ENCODE measurements at places on chromosomes 3 and 15.

DNA sequence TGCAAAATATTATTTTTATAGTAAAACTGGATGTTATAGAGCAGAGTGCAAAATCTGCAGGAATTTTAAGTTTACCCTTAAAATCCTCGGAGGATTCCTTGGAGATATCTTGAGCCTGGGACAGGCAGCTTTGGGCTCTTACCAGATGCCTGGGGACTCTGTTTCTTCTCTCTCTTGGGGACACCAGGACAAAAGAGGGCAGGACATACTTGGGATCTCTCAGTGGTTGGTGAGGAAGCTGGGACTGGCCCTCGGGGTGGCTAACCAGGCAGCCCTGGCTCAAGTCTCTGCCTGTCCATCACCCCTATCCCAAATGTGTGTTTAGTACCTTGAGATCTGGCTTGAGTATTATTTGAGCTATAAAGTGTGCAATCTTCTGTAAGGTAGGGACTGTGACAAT, 38.6 kb downstream of the TKT start:
- DNase-seq, result no peak

DNA sequence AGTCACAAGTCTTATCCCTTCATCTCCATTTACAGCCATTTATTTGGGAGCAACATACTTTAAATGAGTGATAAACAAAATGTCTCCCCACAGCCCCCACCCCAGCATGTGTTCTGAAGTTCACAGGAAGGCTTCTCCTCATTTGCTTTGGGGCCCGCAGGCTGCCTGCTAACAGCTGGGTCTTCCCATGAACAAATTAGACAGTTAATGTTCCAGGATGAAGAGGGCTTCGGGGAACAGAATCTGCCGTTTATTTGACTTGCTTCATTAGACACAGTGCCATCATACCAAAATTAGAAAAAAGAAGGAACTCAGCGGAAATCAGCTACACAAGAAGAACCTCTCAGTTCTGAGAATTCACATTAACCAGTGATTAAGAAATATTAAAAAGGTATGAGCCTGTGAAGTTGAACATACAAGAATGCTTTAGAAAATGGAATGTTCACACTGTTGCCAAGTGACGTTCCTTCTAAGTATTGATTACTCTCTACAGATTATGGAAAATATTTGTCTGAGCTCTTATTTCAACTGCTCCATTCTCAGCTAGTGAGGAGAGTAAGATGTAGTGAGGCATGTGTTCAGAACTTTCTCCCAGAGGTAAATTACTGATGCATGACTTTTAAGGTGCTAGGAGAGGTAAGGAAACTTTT, 107.5 kb upstream of the THBS1 start:
- no peak for DNase-seq

GRCh38 chr3:191884132-191884531, 423.2 kb downstream of the PYDC2 start:
- no peak for DNase-seq

- DNase-seq, result no peak
Measured at GRCh38 chr3:30742796-30743619, 136.6 kb downstream of the TGFBR2 start.

DNA sequence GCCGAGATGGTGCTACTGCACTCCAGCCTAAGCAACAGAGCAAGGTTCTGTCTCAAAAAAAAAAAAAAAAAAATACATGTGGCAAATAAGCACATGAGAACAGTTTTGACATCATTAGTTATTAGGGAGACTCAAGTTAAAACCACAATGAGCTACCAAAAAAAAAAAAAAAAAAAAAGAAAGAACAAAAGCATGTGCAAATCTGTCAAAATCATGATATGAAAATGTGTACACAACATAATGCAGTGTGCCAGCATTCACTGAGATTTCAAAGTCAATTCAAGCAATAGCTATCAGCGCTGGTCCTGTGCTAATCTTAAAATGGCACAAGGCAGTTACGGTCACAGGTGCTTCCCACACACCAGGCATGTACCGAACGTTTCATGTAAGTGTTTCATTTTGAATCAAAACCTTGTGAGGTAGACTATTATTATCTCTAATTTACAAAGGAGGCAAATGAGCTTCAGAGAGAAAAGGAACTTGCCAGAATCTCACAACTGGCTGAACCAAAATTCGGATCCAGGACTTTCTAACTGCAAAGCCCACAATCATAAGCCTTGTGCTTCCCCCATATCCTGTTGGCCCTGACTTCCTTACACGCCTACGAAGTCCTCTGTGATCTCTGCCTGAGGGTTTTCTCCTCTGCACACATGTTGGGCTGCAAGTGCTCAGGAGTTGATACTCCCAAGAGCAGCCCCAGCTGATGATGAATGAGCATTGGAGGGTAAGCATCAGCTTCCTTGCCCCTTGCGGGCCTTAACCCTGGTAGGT, 200.1 kb upstream of the PROK2 start:
- DNase-seq, result no peak

GRCh38 chr15:89469426-89470096, 26.8 kb downstream of the RHCG start:
- no peak for DNase-seq

- DNase-seq, result no peak
Measured at GRCh38 chr3:46995901-46996562, 16.6 kb downstream of the NBEAL2 start.

GRCh38 chr3:193297421-193297820, 56.4 kb downstream of the PLAAT1 start:
- DNase-seq, result no peak

- no peak for DNase-seq
Measured at GRCh38 chr15:95840004-95840403, 490.5 kb upstream of the NR2F2 start.

- no peak for DNase-seq
Measured at GRCh38 chr15:85671156-85671555, 123.6 kb downstream of the KLHL25 start.

- no peak for DNase-seq
Measured at GRCh38 chr15:42014406-42014805, 6.4 kb downstream of the PLA2G4E start.

- DNase-seq, result peak; percentile 4
Measured at GRCh38 chr15:75360391-75360790, 8.0 kb downstream of the MAN2C1 start.

DNA sequence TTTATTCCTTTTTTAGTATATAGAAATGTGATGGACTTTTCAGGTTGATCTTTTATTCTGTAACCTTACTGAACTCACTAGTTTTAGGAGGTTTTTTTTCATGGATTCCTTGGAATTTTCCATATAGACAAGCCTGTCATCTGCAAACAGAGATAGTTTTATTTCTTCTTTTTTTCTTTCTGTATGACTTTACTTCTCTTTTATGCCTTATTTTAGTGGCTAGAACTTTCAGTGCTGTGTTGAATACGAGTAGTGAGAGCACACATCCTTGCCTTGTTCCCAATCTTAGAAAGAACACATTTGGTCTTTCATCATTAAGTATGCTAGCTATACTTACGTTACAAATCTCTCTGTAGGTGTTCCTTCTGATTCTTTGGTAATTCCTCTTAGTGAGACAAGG, 336.5 kb downstream of the PTPRG start:
- DNase-seq, result no peak

- DNase-seq, result no peak
Measured at GRCh38 chr15:90459368-90459767, 70.4 kb upstream of the CRTC3 start.

GRCh38 chr3:69082805-69083204, 1.9 kb upstream of the ARL6IP5 start:
- no peak for DNase-seq

GRCh38 chr15:58390655-58391054, 41.1 kb upstream of the LIPC start:
- no peak for DNase-seq

DNA sequence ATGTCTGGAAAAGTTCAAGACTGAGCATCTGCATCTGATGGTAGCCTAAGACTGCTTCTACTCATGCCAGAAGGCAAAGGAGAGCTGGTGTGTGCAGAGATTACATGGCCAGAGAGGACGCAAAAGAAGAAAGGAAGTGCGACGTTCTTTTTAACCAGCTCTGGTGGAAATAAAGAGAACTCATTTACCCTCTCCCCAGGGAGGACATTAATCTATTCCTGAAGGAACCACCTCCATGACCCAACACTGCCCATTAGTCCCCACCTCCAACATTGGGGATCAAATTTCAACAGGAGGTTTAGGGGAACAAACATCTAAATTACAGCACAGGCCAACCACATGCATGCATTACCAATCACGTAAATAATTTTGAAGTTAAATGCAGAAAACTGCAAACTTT, 1.5 kb upstream of the NCK1 start:
- peak; percentile 23 for DNase-seq

DNA sequence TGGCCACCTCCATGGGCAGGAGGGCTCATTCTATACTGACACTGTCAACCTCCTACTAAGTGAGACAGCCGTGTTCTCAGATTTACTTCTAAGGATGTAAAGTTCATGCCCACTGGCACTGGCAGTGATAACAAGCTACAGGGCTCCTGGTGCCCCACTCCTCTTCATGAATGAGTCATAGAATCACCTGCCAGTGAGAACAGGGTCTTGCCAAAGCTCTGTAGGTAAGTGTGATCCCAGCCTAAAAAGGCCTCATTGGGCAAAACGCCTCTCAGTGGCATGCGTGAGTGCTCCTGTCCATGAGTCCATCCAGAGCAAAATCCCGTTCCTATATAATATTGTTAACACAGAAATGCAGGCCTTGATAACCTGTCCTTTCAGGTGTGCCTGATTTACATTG, 17.4 kb downstream of the PXYLP1 start:
- DNase-seq, result no peak

DNA sequence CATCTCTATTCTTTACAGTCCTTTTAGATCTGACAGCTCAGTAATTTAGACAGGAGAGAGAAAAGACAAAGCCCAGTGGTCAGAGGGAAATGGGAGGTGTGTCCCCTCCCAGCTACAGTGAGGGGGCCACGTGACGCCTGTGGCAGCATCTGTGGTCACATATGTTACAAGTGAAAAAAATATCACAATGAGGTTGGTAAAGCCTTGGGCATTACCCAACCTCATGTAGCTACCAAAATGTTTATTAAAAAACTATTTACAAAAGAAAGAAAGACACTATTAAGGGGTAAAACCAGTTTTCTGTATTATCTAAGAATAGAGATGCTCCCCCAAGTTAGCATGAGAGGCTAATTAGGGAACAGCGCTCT, 42.9 kb upstream of the PLCL2 start:
- DNase-seq, result no peak

GRCh38 chr3:135023996-135024658, 229.1 kb downstream of the EPHB1 start:
- no peak for DNase-seq

- DNase-seq, result no peak
Measured at GRCh38 chr3:95923496-95924210, 890.7 kb upstream of the EPHA6 start.

GRCh38 chr3:105613120-105613519, 246.4 kb downstream of the ALCAM start:
- peak; percentile 11 for DNase-seq

- DNase-seq, result no peak
Measured at GRCh38 chr3:165653130-165653778, 184.0 kb downstream of the BCHE start.

- no peak for DNase-seq
Measured at GRCh38 chr3:190064112-190064511, 56.6 kb downstream of the P3H2 start.

GRCh38 chr15:50059203-50059772, 59.7 kb downstream of the ATP8B4 start:
- DNase-seq, result no peak

DNA sequence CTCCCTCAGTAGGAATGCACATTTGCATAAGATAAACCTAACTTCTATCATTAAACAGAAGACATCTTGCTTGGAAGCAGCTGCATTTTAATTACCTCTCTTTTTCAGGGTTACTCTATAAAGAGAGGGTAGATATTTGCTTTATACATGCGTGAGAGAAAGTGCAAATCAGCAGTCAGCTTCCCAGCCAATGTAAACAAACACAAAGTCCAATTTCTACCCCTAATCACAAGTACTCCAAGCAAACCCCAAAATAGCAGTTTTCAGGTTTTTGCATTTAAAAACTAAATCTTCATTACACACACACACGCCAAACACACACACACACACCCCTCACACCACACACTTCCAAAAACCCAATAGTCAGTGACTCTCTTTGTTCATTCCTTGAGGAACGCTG, 303.9 kb upstream of the ALCAM start:
- no peak for DNase-seq

DNA sequence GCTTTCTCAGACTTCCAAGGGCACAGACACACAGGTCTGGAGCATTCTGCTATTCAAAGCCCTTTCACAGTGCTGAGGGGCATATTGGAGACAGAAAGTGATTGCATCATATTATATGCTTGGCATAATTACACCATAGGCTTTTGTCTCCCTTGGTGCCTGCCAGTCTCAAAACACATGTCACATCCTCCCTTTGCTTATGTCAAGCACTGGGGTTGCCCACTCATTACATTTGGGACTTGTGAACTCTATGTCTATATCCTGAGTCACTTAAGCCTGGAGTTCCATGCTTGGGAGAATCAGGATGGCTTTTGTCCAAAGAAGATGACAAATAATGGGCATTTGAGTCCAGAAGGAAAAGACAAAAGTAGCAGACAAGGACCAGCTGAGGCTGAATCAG, 12.3 kb upstream of the PDZRN3 start:
- DNase-seq, result no peak

GRCh38 chr3:157133434-157134320, 26.3 kb downstream of the CCNL1 start:
- DNase-seq, result no peak

- no peak for DNase-seq
Measured at GRCh38 chr3:77462951-77463350, 423.1 kb downstream of the ROBO2 start.

- DNase-seq, result no peak
Measured at GRCh38 chr3:55205990-55206389, 278.1 kb upstream of the LRTM1 start.

GRCh38 chr15:52236013-52236412, 44.8 kb upstream of the GNB5 start:
- DNase-seq, result no peak

GRCh38 chr15:47862402-47862801, 145.1 kb downstream of the SEMA6D start:
- no peak for DNase-seq

DNA sequence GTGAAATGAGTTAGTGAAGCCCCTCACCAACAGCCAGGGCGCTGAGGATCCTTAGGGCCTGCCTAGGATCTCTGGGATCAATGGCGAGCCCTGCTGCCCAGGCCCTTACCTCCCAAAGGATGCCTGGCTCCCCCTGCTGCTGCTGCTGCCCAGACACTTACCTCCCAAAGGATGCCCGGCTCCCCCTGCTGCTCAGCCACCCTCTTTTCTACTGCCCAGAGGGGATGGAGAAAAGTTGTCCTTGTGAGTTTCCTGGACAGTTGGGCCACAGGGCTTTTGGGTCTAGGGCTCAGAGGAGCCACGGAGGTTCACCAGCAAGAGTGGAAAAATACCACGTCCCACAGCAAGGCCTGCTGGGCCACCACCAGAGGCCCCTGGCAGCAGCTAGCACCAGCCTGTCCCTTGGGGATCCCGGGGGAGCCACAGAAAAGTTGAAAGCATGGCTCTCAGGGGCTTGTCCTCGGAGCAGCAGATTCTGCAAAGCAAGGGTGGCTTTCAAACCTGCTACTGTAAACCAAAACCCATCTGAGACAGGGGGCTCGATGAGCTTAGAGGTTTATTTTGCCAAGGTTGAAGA, 59.4 kb downstream of the SLC6A6 start:
- DNase-seq, result peak; percentile 80
